NCI-H345 (cell line): ENCODE measurements at places on chromosomes 11 and 22.

- DNase-seq, result no peak
Measured at GRCh38 chr11:34773826-34774225, 142.4 kb downstream of the APIP start.

GRCh38 chr11:96464700-96465307 lies 75.0 kb downstream of the JRKL start:
- DNase-seq, result peak; percentile 86

DNA sequence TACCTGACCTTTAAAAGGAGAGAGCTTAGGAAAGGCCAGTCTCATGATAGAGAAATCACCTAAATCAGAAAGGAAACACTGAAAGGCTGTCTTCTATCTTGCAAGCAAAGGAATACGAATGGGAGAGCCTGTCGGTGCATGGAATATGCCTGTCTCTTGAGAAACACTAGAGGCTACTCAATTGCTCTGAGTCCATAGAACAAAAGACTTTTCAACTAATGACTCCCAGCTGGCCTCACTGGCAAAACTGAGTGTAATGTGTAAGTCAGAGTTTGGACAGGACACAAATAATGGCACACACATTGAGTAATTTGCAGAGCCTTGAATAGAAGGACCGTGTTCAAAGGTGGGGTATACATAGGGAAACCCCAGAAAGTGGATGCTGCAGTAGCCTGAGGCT lies 171.0 kb upstream of the ARHGAP20 start:
- DNase-seq, result no peak

DNA sequence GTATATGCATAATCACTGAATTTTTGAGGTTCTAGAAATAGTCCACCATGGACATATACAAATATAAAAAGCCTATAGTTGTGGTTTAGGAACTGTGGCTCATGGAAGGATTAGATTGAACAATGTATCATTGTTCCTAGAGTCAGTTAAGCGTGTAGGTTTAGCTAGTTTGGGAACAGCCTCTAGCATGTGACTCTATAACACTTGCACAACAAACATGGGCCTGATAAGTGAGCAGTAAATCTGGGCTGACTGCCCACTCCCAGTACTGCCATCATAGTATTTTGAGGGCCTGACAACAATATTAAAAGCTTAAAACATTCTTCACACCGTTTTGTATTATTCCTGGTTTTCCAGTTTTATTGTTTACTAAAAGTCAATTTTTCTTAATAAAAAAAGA lies 47.0 kb downstream of the YAP1 start:
- peak; percentile 67 for DNase-seq

- no peak for DNase-seq
Measured at GRCh38 chr11:69909561-69910518, 90.6 kb upstream of the FGF3 start.

- no peak for DNase-seq
Measured at GRCh38 chr11:30911247-30911646, 325.1 kb upstream of the MPPED2 start.

GRCh38 chr11:61571869-61572268 lies 9.0 kb downstream of the SYT7 start:
- DNase-seq, result no peak

DNA sequence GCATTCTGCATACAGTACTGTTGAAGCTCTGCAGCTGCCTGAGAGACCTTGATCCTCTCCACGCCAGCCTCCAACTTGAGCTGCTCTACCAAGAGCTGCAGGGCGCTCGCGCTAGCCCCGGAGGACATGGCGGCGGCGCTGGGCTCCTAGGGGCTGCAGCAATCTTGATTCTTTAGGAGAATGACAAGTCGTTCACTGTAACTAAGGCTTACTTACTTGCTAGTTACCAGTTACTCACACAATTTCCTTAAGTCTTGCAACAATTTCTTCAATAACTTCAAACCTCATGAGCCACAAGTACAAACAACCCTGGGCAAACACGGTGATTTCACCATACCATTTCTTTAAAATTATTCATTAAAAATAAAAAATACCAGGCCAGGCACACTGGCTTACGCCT lies 21.9 kb downstream of the SBF2 start:
- DNase-seq, result no peak

DNA sequence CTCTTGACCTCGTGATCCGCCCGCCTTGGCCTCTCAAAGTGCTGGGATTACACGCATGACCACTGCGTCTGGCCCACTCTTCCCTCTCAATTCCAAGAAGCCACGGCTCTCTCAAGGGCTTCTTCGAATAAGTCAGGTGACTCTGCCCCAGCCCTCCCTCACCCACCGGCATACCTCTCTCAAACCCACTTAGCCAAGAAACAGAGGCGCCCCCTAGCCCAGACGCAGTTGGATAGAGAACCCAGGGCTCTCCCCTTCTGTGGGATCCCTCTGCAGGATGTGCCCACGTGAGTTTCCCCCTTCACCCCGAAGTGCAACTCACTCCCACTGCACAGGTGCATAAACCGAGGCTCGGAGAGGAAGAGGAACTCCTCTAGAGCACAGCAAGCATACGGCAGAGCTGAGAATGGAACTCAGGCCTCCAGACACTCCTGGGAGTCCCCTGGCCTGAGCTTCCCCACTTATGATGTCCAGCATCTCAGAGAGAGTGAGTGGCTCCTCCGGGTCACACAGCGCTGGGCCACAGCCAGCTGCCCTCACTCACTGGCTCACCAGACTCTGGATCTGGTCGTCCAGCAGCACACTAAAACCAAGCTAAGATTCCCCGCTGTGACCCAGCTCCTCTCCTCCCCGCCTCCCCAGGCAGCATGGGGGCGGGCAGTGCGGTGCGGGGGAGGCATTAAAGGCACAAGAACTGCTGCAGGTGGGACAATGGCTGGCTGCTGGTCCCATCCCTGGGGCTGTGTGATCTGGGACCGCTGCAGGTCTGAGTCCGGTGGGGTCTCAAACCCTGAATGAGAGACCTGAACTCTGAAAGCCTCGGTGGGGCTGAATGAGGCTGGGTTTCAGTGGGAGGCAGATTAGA lies 16.8 kb upstream of the RGL4 start:
- no peak for DNase-seq
